Cortex of kidney (tissue), 1 donor: ENCODE measurements at places on chromosomes 1 and 21.

DNA sequence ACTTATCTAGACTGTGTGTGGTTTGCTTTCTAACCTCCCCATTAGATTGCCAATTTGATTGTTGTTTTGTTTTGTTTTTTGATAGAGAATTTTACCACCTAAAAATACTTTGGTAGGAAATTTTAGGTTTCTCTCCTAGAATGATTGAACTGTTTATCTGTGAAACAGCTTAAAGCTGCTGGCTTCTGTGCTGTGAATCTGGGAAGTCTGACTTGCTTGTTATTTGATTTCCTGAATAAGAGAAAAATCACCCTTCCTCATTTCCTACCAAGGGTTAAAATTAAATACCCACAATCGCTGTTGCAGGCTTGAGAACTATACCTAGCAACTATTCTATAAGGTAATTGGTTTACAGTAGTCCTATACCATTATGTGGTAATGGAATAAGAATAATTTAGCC is 198.9 kb upstream of the CACYBP start:
- no peak for DNase-seq

GRCh38 chr1:116388122-116388521 is 15.1 kb downstream of the ATP1A1 start:
- DNase-seq = no peak

DNA sequence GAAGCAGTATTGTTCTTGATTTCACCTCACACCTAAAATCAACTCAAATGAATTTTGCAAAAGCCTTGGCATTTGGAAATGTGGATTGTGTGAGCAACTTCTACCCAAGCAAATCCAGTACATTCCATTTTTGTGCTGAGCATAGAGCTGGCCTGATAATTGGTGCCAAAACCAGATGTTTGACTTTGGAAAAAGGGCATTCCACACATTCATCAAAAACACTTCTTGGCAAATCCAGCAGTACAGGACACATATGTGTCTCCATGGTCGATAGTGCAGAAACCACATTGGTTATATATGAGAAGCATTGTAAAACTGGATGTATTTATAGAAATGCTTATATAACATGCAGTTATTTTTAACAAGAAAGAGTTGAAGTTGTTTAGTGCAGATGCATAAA is 210.4 kb downstream of the KCNK2 start:
- DNase-seq = no peak

- DNase-seq = no peak
Measured at GRCh38 chr1:224852901-224853568, 76.4 kb upstream of the DNAH14 start.

GRCh38 chr1:180881806-180882509 is 30.7 kb upstream of the KIAA1614 start:
- DNase-seq = no peak

DNA sequence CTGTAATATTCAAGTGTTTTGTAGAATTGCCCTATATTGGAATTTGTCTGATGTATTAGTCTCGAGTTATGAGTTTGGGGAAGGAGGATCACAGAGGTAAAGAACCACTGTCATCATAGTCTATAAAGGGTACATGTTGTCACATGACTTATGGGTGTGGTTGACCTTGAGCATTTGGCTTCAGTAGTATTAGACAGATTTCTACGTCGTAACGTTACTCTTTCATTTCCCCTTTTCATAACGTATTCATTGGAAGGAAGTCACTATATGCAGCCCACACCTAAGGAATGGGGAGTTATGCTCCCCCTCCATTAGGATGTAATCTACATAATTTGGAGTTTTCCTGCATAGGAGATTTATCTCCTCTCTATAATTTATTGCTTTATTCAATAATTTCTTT is 110.1 kb upstream of the VAV3 start:
- no peak for DNase-seq

- DNase-seq = no peak
Measured at GRCh38 chr1:93740601-93741031, 59.0 kb upstream of the BCAR3 start.

DNA sequence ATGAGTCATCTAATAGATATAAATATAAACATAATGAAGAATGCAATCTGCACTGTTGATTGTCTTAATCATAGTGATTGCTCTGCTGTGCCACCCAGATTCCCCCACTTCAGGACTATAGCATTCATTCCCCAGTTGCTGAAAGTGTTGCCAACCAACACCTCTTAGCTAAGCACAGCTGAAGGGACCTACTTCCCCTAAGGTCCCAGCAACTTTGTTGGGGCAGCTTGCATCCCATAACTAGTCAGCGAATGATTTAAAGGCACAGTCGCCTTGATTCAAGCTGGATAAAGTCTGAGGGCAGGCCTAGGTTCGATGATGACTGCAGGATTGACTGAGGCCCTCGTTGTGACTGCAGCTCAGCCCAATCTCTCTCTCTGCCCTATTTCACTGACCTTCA is 14.3 kb upstream of the RGS1 start:
- DNase-seq = no peak

GRCh38 chr1:43659212-43660166 is 9.5 kb downstream of the KDM4A start:
- no peak for DNase-seq

GRCh38 chr1:172941945-172942344 is 108.8 kb downstream of the TNFSF18 start:
- no peak for DNase-seq

- no peak for DNase-seq
Measured at GRCh38 chr1:115310581-115311473, 27.2 kb downstream of the NGF start.
